Pancreas (tissue), 10 donors: ENCODE measurements at places on chromosomes 6 and 20. TPM values are rescaled to one million over a fixed set of nuclear protein-coding genes. Genes with fewer than 3 reads are reported as not detected.

The CDC40 gene
- total RNA-seq: 12.0 TPM

The TRIM10 gene
- total RNA-seq: not detected

The SERPINB1 gene
- 94.1 TPM for total RNA-seq

The CLPSL2 gene
- 2.2 TPM for total RNA-seq

- DNase-seq: no peak
Observed at GRCh38 chr20:47668313-47669151, 116.7 kb downstream of the SULF2 start.

GRCh38 chr6:105137388-105137787, 42.4 kb downstream of the POPDC3 start:
- DNase-seq: no peak
